Activated CD4-positive, alpha-beta memory T cell treated with anti-CD3 and anti-CD28 coated beads for 36 hours (primary cell): ENCODE measurements at places on chromosomes 2 and 18. TPM values are rescaled to one million over a fixed set of nuclear protein-coding genes. Genes with fewer than 3 reads are reported as not detected.

DNA sequence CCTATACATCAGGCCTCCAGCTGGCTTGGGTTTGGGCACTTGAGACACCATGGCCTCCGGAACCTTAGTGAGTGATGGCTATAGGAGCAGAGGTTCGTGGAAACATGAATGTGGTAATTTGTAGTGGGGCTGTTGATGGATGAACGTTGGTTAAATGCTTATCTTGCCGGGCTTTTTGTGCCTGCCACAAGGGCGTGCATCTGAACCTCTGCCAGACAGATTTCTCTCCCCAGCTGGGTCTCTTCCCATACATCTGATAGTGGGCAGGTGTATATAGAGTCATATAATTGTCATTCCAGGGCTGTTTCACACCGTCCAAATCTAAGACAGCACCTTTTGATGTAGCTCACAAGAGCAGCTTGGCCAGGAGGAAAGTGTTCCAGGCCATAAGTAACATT is 14.7 kb downstream of the LAMA3 start:
- peaks cover 9% of the 10 kb centered on the region for H3K27me3 ChIP-seq
- peaks cover 6% of the 10 kb centered on the region for H3K36me3 ChIP-seq
- no peak for DNase-seq
- H3K27ac ChIP-seq = no peak overlapping the region
- H3K4me1 ChIP-seq = no peaks in the 10 kb centered on the region
- no peak overlapping the region for H3K4me3 ChIP-seq

DNA sequence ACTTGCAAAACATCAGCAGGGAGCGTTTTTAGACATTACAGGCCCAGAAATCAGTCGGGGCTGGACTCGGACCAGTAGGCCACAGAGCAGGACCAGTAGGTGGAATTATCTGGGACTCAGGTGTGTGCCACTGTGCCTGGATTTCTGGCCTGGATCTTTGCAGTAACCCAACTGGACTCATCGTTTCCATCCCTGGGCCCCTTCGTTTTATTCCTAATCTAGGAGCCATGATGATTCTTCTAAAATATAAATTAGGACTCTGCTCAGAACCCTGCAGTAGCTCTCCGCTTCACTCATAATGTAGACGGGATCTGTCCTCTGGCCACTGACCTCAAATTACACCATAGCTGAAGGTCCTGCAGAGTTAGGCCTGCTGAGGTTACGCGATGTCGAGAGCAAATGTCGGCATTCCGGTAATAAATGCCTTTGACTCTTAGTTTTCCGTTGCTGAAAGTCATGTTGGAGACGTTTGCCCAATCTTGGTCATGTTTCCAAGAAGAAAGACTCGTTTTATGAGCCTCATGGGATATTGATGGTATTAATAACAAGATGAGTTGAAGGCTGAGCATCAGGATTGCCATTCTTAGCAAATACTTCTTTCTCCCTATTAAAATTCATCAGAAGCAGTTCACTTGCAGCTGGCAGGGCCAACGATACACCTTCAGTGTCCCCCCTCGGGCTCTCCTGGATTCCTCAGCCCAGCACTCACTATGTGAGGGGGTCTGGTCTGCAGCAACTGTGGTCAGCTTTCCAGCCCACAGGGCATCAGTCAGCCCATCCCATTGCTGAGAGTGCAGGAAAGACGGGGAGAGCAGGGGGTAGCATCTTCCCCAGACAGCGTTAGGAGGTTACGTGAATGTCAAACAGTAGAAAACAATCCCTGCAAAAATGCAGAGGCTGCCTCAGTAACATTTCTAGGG is 39.9 kb upstream of the KLF11 start:
- no peak overlapping the region for H3K4me3 ChIP-seq
- H3K36me3 ChIP-seq = no peaks in the 10 kb centered on the region
- H3K4me1 ChIP-seq = no peaks in the 10 kb centered on the region
- no peak for DNase-seq
- no peak overlapping the region for H3K27ac ChIP-seq

CBLN2 gene
- total RNA-seq = not detected

DNA sequence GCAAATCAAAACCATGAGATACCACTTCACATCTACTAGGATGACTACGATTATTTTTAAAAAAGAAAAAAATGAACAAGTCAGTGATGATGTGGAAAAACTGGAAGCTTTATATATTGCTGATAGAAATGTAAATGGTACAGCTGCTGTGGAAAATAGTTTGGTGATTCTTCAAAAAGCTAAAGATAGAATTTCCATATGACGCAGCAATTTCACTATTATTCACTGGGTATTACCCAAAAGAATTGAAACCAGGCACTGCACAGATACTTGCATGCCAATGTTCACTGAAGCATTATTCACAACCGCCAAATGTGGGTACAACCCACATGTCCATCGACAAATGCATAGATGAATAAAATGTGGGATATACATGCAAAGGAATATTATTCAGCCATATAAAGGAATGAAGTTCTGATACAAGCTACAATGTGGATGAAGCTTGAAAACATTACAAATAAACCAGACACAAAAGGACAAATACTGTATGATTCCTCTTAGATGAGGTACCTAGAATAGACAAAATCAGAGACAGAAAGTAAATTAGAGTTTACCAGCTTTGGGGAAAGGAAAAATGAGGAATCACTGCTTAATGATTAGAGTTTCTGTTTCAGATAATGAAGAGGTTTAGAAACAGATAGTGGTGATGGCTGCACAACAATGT is 11.1 kb downstream of the RTTN start:
- H3K27me3 ChIP-seq = no peaks in the 10 kb centered on the region
- H3K27ac ChIP-seq = no peak overlapping the region
- peaks cover 55% of the 10 kb centered on the region for H3K36me3 ChIP-seq
- H3K4me3 ChIP-seq = no peak overlapping the region
- peak; percentile 37 for DNase-seq

TCF7L1 gene
- total RNA-seq = not detected

PXDN gene
- total RNA-seq = not detected

DNA sequence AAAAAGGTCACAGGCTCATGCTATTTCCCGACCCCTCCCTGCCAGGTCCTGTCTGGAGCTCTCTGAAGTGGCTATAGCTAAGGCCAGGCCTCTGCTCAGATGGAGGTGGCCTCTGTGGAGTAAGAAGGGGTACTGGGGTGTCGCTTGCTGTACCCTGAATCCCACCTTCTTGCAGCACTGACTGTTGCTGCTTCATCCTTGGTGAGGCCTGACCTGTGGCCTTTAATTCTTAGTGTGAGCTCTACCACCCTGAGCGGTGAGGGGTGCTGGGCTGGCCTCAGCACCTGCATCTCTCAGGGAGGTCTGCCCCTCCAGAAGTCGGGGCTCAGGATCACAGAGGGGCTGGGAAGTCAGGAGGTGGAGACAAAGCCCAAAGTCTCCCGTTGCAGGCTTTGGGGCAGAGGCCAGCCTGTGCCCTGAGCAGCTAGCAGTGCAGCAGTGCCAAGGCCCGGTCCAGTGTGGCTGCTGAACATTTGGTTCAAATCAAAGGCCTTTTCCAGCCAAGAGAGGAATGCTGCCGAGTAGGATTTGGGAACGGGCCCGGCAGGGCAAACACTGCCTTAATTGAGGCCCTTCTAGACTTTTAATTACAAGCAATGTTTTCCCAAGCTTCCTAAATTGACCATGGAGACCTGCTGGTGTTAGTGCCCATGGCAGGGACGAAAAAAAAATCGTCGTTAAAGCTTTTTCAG is 133.5 kb upstream of the HAAO start:
- no peaks in the 10 kb centered on the region for H3K36me3 ChIP-seq
- DNase-seq = no peak
- H3K4me3 ChIP-seq = no peak overlapping the region
- no peak overlapping the region for H3K27ac ChIP-seq
- H3K27me3 ChIP-seq = no peaks in the 10 kb centered on the region

- no peaks in the 10 kb centered on the region for H3K4me1 ChIP-seq
- H3K27ac ChIP-seq = no peak overlapping the region
- no peak for DNase-seq
- H3K4me3 ChIP-seq = no peak overlapping the region
- H3K36me3 ChIP-seq = no peaks in the 10 kb centered on the region
- H3K27me3 ChIP-seq = peaks cover 6% of the 10 kb centered on the region
Observed at GRCh38 chr18:31606265-31606664, 14.6 kb downstream of the TTR start.

GRCh38 chr18:63869851-63870250 is 17.7 kb upstream of the SERPINB2 start:
- no peak for DNase-seq
- no peak overlapping the region for H3K27ac ChIP-seq
- H3K4me1 ChIP-seq = no peaks in the 10 kb centered on the region
- H3K27me3 ChIP-seq = peaks cover 9% of the 10 kb centered on the region

GRCh38 chr2:134590679-134591078 is 128.1 kb downstream of the TMEM163 start:
- peaks cover 1% of the 10 kb centered on the region for H3K27me3 ChIP-seq
- H3K27ac ChIP-seq = no peak overlapping the region
- DNase-seq = no peak
- peaks cover 7% of the 10 kb centered on the region for H3K36me3 ChIP-seq

GRCh38 chr2:234996069-234996940 is 44.5 kb downstream of the SH3BP4 start:
- H3K36me3 ChIP-seq = no peaks in the 10 kb centered on the region
- H3K27ac ChIP-seq = no peak overlapping the region
- H3K4me3 ChIP-seq = no peak overlapping the region

GRCh38 chr2:63882395-63883105 is 40.9 kb downstream of the UGP2 start:
- DNase-seq = peak; percentile 21
- no peak overlapping the region for H3K4me3 ChIP-seq
- peaks cover 26% of the 10 kb centered on the region for H3K36me3 ChIP-seq
- no peaks in the 10 kb centered on the region for H3K27me3 ChIP-seq
- no peak overlapping the region for H3K27ac ChIP-seq
